H1 (cell line): ENCODE measurements at places on chromosomes 3 and 15. TPM values are rescaled to one million over a fixed set of nuclear protein-coding genes. Genes with fewer than 3 reads are reported as not detected.
A peak's percentile ranks its signal among the peaks of the same experiment; 100 is the strongest.

Gene GATA2
- 0.30 and 0.40 TPM in 2 replicates for total RNA-seq

Gene ZPLD1
- total RNA-seq = not detected in 2 replicates

Gene DUOXA2
- total RNA-seq = not detected in 2 replicates

Gene SEMA6D
- 2.2 and 3.7 TPM in 2 replicates for total RNA-seq

Gene RNU6-1
- total RNA-seq = not detected in 2 replicates

Gene CKMT1A
- total RNA-seq = 33.8 and 35.0 TPM in 2 replicates

DNA sequence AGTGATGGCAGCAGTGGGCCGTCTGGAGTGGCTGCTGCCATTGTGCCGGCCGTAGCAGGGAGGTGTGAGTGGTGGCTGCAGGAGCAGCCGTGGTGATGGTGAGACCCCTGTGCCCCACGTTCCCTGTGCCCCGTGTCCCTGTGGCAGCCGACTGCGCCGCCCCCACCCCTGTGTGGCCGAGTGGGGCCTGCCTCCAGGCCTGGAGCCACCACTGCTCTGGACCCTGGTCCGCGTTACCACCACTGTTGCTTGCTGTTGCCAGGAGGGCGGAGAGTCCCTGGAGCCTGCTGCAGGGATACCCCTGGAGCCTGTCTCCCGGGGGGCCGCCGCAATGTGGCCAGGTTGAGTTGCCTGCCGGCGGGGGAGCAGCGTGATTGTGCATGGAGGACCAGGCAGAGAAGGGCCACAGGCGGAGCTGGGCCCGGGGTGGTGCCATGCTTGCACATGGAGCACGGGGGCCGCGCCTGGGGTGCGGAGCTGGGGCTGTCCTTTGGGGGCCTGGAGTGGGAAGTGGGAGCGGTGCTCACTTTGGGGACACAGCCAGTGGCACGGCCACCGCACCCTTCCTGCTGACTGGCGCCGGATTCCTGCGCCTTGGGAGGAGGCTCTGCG, 50.1 kb downstream of the SLC6A20 start:
- H3K4me1 ChIP-seq = peaks cover 7% of the 10 kb centered on the region; the same call in 1 of the 2 replicates
- no peak overlapping the region for H3K27ac ChIP-seq
- no peak for DNase-seq
- no peaks in the 10 kb centered on the region for H3K27me3 ChIP-seq
- H3K4me3 ChIP-seq = no peak overlapping the region
- H3K36me3 ChIP-seq = peaks cover 51% of the 10 kb centered on the region

DNA sequence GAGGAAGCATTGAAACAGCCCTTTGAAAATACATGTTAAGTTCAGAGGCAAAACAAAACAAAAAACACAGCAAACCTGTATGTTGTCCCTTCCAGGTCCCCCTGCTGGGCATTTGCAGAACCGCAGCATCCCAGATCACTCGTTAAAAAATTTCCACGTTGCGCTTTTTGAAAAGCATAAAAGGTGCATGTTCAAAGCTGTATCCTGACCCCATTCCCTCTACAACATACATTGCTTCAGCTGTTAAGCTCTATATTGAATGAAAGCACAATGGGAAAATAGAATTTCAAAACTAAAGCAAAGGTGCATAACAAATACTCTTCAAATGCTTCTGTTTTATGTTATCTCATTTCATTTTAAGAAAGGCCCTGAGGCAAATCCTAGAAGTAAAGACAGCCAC, 328.3 kb downstream of the THSD4 start:
- no peaks in the 10 kb centered on the region for H3K4me1 ChIP-seq
- H3K27ac ChIP-seq = no peak overlapping the region
- peak; percentile 79 for DNase-seq
- no peak overlapping the region for H3K4me3 ChIP-seq
- H3K36me3 ChIP-seq = no peaks in the 10 kb centered on the region
- H3K27me3 ChIP-seq = no peaks in the 10 kb centered on the region

DNA sequence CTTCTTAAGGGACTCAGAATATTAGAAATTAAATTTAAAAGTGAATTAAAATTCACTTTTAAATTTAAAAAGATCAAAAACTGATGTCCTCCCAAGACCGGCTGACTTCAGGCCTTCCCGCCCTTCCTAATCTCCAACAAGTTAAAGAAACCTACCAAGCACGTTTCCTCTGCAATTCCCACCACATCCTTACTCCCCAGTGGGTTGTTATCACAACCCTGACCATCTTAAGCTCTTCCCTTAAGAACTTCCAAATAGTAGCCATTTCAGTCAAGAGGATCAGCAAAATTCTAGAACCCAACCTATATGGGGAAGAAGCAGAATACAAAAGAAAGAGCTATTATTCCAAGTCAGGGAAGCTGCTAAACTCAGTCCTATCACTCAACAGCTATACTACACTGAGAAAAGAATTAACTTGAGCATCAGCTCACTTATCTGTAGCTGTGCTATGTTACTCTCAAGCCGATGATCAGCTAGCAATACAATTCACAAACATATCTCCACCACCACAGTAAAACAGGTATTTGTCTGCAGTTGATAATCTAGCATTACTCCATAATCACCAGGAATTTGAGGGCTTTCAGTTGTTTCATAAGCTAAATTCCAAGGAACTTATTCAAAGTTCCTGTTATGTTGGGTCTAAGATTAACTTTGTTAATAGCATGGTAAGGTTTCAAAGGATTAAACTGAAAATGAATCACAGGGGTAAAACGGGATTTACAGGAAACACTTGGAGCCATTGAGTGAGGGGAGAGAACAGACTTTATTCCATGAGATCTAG, 14.3 kb downstream of the ABCC5 start:
- H3K27me3 ChIP-seq = no peaks in the 10 kb centered on the region
- no peak overlapping the region for H3K27ac ChIP-seq
- H3K4me1 ChIP-seq = no peaks in the 10 kb centered on the region

- H3K36me3 ChIP-seq = no peaks in the 10 kb centered on the region
- H3K27ac ChIP-seq = no peak overlapping the region
- no peak for DNase-seq
- no peaks in the 10 kb centered on the region for H3K27me3 ChIP-seq
Measured at GRCh38 chr3:192482809-192483208, 244.5 kb downstream of the FGF12 start.

- H3K4me3 ChIP-seq = no peak overlapping the region
- DNase-seq = no peak
- no peak overlapping the region for H3K27ac ChIP-seq
- no peaks in the 10 kb centered on the region for H3K27me3 ChIP-seq
- H3K4me1 ChIP-seq = no peaks in the 10 kb centered on the region
- no peaks in the 10 kb centered on the region for H3K36me3 ChIP-seq
Measured at GRCh38 chr15:80168421-80168820, 15.6 kb downstream of the FAH start.

GRCh38 chr3:151926956-151927355, 53.5 kb downstream of the SUCNR1 start:
- H3K27ac ChIP-seq = no peak overlapping the region
- H3K36me3 ChIP-seq = no peaks in the 10 kb centered on the region
- DNase-seq = no peak
- no peaks in the 10 kb centered on the region for H3K4me1 ChIP-seq
- H3K4me3 ChIP-seq = no peak overlapping the region

- H3K27ac ChIP-seq = no peak overlapping the region
- H3K36me3 ChIP-seq = no peaks in the 10 kb centered on the region
- DNase-seq = peak; percentile 3
- no peaks in the 10 kb centered on the region; the same call in 1 of the 2 replicates for H3K4me1 ChIP-seq
- H3K27me3 ChIP-seq = no peaks in the 10 kb centered on the region
Measured at GRCh38 chr3:85081191-85081906, 122.6 kb downstream of the CADM2 start.

GRCh38 chr15:64599226-64599625, 138.8 kb downstream of the ZNF609 start:
- peaks cover 10% of the 10 kb centered on the region for H3K4me1 ChIP-seq
- no peak overlapping the region for H3K27ac ChIP-seq
- no peak overlapping the region for H3K4me3 ChIP-seq
- no peak for DNase-seq
- H3K27me3 ChIP-seq = no peaks in the 10 kb centered on the region

DNA sequence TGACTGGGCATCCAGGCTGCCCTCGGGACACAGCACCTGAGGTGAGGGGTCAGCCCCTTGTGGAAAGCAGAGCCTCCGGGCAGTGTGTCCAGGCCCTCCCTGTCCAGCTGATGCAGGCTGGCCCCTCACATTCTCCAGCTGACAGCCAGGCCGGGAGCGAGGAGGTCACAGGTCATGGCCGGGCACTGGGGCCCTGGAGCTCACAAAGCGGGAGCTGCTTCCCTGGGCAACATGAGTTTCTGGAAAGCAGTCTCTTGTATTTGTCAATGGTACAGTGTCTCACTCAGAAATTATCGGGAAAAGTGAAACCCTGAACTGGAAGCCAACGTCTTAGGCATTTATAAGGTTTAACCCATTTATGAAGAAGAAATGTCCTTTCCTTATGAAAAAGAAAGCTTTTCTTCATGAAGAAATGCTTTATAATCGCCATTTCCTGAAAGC, 118.5 kb downstream of the OPA1 start:
- H3K4me3 ChIP-seq = no peak overlapping the region
- H3K36me3 ChIP-seq = no peaks in the 10 kb centered on the region
- no peak for DNase-seq
- no peak overlapping the region for H3K27ac ChIP-seq

DNA sequence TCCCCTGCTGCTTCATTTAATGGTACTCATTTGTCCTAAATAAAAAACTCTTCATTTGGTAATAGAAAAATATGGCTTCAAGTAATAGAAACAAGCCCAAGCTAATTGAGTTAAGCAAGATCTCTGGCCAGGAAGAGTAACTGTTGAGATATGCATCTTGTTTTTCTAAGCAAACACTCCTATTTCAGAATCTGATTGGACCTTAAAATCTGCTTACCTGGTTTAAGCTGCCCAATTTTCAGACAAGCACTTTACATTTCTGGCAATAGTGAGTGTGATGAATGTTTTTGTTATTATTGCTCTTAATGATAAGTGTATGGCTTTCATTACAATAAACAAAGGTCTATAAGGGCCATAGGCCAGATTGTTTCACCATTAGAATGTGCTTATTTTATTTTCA, 86.2 kb downstream of the CMSS1 start:
- H3K4me3 ChIP-seq = no peak overlapping the region
- H3K27me3 ChIP-seq = no peaks in the 10 kb centered on the region
- H3K36me3 ChIP-seq = no peaks in the 10 kb centered on the region

- H3K4me3 ChIP-seq = no peak overlapping the region
- no peaks in the 10 kb centered on the region for H3K4me1 ChIP-seq
- no peaks in the 10 kb centered on the region for H3K36me3 ChIP-seq
- no peaks in the 10 kb centered on the region for H3K27me3 ChIP-seq
- no peak for DNase-seq
Measured at GRCh38 chr3:106428565-106428994, 559.8 kb upstream of the CBLB start.

- DNase-seq = no peak
- no peak overlapping the region for H3K4me3 ChIP-seq
- 0 out of 2 replicates have a peak, but pooled peaks cover 2% of the 10 kb centered on the region for H3K27me3 ChIP-seq
- peaks cover 15% of the 10 kb centered on the region for H3K4me1 ChIP-seq
- H3K36me3 ChIP-seq = no peaks in the 10 kb centered on the region
Measured at GRCh38 chr3:54856271-54856670, 71.6 kb downstream of the LRTM1 start.

DNA sequence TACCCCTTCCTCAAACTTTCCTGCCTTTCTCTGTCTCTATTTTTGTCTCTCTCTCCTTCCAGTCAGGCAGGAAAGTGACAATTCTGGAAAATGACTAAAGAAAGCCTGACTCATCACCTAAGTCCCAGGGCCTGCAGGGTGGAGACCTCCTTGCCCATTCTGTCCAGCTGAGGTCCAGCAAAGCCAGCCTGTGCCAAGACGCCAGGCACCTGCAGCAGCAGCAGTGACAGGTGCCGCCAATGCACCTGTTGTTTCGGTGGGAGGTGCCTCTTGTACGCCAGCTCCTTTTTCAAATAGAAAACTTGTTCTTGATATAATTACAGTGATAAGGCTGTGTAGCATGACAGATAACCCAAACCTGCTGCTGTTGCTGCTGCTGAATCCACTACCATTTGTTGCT, 501.3 kb downstream of the NTRK3 start:
- H3K27ac ChIP-seq = no peak overlapping the region
- H3K4me1 ChIP-seq = no peaks in the 10 kb centered on the region
- no peaks in the 10 kb centered on the region for H3K27me3 ChIP-seq
- DNase-seq = no peak
